Jurkat, Clone E6-1 (cell line): ENCODE measurements at places on chromosomes 1 and 21.

- no peak for DNase-seq
These were observed 6.5 kb downstream of the F3 start for GRCh38 chr1:94535095-94535494.

DNA sequence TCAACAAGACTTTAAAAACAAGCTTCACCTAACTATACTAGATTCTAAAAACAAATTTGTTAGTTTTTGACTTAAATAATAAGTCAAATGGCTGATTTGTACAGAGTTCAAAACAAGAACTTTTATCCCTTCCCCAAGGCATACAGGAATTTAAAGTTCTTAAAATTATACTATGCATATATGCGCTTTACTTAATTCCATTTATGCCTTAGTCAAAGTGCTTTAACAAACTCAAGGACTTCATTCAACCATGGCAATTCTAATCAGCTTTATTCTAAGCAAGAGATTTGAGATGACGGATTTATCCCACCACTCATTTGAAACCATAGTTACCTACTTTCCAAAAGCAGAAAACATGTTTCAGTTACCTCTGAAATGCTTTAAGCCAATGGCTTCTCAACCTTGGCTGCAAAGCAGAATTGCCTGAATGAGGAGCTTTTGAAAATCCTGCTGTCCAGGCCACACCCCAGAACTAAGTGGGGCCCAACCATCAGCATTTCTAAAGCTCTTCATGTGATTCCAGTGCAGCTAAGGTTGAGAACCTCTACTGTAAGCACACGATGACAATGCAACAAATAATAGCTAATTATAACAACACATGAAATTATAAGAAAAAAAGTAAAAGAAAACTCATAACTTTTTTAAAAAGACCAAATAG is 44.6 kb downstream of the TTLL7 start:
- DNase-seq: no peak

DNA sequence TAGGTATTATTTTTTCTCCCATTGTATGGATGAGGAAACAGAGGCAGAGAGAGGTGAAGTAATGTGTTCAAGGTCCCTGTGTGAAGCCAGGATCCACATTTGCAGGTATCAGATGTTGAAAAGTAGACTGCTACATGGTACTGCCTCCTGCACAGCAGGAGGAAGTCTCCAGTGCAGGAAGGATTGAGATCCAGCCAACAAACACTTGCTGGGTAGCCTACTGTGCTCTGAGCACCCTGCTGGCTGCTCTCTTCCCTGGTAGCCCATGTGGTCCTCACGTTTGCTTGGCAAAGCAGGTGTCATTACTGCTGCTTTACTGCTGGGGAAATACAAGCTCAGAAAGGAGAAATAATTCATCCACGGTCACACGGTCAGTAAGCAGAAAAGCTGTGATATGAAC is 21.3 kb upstream of the GRIK3 start:
- DNase-seq: no peak

GRCh38 chr1:96104506-96104905 is 617.1 kb upstream of the PTBP2 start:
- no peak for DNase-seq

- peak; percentile 23 for DNase-seq
These were observed 59.6 kb downstream of the USP24 start for GRCh38 chr1:55155522-55155921.

GRCh38 chr21:43842742-43843141 is 22.3 kb upstream of the AGPAT3 start:
- no peak for DNase-seq

DNA sequence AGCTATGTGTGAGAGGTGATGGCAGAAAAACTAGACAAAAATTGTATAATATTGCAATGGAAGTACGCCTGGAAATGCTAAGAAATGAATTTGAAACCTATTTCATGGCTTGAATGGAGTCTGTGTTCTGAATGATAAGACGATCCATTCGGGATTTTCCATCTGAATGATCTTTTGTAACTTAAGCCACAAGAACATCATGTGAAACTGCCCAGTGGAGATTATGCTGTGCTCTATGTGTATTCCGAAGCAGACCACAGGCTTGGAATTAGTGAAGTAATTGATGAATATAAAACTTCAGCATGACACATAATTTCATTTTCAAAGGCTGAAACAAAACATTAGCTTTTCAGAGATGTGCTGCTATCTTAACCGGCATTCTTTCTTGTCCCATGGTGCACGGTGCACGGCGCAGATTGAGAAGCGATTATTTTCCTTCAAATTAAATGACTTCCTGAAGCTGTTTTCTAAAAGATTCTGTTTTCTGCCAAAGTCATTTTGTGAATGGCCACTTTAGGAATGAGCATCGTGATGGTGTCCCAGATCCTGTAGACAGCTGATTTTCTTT is 652.9 kb downstream of the PLA2G4A start:
- DNase-seq: no peak

GRCh38 chr1:46406881-46407608 is 12.9 kb downstream of the FAAH start:
- no peak for DNase-seq

- DNase-seq: no peak
These were observed 16.4 kb downstream of the EPHA10 start for GRCh38 chr1:37748565-37748964.

- DNase-seq: no peak
These were observed 38.0 kb upstream of the HLX start for GRCh38 chr1:220841293-220841692.

- no peak for DNase-seq
These were observed 17.0 kb upstream of the TCEA3 start for GRCh38 chr1:23441446-23442148.

- no peak for DNase-seq
These were observed 60.1 kb upstream of the ECE1 start for GRCh38 chr1:21350202-21350885.

DNA sequence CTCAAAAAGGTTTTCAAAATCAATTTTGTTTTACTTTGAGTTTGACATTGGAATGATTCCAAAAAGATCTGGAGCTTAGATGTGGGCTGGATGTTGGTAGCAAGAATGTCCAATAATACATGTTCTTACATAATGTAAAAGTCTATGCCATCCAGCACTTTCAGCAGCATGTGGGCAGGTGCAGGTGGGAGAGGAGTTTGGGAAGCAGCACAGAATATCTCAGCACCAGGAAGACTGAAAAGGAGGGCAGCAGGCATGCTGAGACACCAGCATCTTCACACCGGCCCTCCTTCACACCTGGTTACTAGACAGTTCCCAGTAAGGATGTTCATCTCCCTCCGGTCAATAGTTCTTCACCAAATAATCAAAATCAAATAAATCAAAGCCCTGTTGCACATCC is 166.6 kb downstream of the ZBTB18 start:
- no peak for DNase-seq

DNA sequence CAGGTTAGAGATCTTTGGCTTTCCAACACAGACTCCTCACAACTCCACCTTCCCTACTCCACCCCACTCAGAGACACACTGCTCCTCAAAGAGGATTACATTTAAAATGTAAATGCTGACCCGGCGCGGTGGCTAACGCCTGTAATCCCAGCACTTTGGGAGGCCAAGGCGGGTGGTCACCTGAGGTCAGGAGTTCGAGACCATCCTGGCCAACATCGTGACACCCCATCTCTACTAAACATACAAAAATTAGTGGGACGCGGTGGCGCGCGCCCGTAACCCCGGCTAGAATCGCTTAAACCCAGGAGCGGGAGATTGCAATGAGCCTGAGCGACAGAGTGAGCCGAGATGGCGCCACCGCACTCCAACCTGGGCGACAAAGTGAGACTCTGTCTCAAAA is 1.8 kb upstream of the ANP32E start:
- no peak for DNase-seq

GRCh38 chr21:37072988-37073416 is at the start of the genes PIGP and TTC3:
PIGP (minus strand) TSS chr21:37073071; CDS start chr21:37072515, 556 bp downstream.
TTC3 (plus strand) TSS chr21:37073254; CDS start chr21:37087258, 14,004 bp downstream.
- peak; percentile 88 for DNase-seq
